NCI-H524 (cell line): ENCODE measurements at places on chromosomes 7 and 10.

- no peak for DNase-seq
Measured at GRCh38 chr7:128794020-128794419, 2.3 kb downstream of the CCDC136 start.

- no peak for DNase-seq
Measured at GRCh38 chr10:103144041-103144440, 49.0 kb downstream of the NT5C2 start.

GRCh38 chr10:122054048-122055025, 65.4 kb downstream of the TACC2 start:
- DNase-seq, result peak; percentile 35

DNA sequence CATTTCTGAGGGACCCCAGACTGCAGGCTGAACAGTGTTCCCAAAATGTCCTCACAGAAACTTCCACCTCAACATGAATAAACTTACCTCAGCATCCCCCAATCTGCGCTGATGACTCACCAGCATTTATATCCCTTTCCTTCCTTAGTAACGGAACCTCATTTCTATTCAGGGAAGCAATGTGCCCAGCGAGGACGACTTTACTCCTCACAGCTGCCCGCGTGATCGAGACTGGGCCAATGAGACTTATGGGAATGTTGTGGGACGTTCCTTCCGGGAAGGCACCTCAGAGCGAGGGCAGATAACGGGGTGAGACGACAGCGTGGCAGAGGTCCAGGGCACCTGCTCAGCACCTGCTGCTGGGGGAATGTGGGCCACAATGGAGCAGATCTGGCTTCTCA, 73.1 kb upstream of the CAMK2B start:
- no peak for DNase-seq

GRCh38 chr10:77973276-77973675, 46.7 kb upstream of the DLG5 start:
- peak; percentile 78 for DNase-seq

DNA sequence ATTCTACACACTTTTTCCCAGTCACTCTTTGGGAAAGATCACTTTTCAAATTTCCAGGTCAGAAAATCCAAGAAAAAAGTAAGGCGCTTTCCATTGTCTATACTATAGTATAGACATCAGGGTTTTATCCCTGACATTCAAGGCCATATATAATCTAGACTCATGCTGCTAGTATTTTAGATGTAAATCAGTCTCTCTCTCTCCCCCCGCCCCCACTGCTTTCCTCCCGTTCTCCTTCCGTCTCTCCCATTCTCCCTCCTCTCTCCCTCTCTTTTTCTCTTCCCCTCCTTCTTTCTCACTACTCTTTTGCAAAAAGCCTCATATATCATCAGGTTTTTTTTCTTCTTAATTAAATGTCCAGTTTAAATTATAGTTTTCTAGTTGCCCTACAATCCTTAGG, 154.8 kb downstream of the PHF14 start:
- DNase-seq, result no peak

DNA sequence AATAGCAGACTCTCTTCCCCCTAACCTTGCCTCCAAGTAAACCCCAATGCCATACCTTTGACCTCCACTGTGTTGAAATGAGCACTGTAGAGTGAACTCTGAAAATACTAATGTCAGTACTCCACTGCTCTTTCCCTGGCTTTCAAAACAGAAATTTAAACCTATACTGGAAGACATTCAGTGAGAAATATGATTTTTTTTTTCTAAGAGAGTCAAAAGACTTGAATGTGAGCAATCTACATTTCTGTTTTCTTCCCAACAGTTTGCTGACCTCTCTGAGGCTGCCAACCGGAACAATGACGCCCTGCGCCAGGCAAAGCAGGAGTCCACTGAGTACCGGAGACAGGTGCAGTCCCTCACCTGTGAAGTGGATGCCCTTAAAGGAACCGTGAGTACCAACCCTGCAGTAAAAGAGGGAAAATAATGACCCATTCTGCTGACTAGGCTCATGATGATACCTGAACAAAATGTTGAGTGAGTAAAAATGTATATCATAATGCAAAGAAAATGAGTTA, 6.4 kb downstream of the VIM start:
- DNase-seq, result no peak

DNA sequence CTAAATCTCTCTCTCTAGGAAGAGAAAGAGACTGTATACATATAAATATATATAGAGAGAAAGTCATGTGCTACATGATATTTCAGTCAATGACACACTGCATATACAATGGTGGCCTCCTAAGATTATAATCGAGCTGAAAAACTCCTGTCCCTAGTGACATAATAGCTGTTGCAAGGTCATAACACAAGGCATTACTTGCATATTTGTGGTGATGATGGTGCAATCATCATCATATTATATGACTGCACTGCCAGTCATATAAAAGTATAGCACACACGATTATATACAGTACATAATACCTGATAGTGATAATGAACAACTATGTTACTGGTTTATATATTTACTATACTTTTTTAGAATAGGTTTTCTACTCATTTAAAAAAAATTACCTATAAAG, 316.7 kb downstream of the FGFR2 start:
- DNase-seq, result no peak

DNA sequence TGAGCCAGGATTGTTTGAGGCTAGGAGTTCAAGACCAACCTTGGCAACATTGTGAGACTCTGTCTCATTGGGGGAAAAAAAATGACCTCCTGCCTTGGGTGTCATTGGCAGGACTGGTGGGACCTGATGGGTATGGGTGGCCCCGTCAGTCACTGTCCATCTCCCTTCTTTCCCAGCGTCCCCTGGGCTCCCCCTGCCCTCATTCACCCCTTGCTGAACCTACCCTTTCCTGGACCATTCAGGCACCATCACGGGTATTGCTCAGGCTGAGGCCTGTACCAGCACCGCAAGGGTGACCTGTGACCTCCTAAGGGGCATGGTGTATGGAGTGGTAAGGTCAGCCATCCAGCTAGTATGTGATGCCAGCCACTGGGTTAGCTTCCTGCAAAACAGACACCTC, 19.4 kb downstream of the ASL start:
- no peak for DNase-seq

DNA sequence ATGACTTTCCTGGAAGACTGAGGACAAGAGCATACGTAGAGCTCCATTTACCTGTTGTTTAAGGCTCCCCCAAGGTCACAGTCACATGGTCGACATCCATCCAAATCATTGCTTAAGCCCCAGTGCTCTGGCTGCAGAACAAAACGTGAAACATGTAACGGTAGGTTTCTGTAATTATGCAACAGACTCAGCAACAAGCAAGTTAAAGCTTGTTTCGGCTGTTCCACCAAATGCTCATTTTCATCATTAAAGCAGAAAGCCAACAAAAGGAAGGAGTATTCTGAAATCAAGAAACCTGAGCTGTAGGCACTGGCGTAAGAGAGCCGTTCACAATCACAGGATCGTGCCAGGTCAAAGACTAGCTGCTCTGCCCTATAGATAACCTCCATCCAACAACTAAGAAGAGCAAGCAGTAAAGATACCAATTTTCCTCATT, 30.0 kb downstream of the LAMB1 start:
- DNase-seq, result no peak

DNA sequence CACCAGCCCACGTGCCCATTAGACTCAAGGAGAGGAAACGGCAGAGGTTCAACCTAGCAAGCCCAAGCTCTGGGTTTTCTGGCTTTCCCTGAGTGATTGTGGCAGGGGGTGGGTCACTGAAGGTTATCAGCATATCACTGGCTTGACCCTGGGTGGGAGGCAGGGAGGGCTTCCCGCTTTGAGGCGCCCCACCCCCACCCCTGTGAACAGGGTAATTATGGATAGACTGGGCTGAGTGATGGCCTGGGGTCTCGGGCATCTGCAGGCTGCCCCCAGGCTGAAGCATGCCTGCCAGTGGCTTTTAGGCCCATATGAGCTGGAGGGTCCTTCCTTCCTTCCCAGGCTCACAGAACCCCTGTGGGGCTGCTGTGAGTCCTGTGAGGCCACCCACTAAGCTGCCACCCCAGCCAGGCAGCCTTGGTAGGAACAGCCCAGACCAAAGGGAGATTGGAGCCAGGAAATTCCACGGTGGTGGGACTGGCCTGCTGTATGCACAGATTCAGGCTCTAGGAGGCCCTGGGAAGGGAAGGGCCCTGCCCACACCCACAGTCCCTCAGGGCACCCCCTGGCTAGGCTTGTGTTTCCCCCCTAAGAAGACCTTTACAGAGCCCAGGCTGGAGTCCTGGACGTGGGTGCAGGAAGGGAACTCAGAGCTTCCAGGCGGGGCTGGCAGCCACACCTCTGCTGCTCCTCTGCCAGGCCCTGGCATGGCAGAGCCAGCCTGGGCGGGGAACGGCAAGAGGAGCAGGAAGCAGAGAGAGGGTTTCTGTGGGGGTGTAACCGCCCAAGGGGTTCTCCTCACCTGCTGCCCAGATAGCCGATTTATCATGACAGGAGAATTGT, 33.1 kb downstream of the GPRIN2 start:
- no peak for DNase-seq

DNA sequence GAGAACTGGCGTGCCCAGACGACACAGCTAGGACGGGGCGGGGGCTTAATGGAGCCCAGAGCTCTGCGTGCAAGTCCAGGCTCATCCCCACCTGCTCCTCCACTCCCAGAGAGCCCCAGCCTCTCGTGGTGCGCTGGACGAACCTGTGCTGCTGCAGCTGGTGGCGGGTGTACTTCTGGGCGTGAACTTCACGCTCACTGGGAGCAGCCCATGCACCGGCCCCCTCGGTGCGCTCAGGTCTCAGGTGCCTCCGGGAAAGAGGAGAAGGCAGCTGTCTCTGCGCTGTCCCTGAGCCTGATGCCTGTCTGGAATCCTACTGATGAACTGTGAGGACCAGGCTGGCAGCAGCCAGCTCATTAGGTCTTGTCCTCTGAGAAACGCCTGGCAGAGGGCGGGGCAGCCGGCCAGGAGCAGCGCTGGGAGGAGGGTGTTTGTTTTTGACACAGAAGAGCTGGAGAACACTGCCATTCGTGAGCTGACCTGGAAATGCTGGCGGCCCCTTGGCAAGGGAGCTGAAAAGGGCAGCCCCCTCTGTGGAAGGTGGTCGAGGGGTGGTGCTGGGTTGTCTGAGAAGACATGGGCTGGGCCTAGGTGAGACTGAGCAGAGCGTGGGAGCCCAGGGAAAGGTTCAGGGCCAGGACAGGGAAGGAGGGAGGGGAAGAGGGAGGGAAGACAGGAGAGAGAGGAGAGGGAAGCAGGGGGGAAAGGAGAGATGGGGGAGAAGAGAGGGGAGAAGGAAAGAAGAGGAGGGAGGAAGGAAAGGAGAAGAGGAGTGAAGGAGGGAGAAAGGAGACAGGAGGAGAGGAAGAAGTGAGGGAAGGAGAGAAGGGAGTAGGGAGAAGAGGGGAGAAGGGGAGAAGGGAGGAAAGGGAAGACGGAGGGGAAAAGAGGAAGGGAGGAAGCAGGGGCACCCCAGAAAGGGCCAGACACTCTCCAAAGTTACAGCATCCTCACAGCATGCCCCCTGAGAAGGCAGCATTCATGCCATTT, 53.5 kb upstream of the TNS3 start:
- no peak for DNase-seq

DNA sequence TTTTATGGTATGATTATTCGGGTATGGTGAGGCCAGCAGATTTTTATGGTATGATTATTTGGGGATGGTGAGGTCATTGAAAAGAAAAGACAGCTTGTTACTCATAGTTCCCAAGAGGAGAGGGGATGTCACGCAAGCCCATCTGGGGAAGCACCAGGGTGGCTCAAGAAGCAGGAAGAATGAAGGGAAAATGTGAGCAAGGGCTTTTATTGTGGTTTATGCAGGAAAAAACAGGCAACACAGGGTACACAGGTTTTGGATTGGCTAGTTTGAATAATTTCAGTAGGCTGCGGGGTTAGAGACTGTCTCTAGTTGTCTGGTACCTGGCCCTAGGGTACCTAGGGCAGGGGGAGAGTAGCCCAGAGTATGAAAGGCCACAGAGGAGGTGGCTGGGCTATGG, 26.8 kb upstream of the DGKI start:
- no peak for DNase-seq

- DNase-seq, result no peak
Measured at GRCh38 chr7:11434366-11434765, 397.6 kb downstream of the THSD7A start.

GRCh38 chr10:59905066-59905730, 1.2 kb downstream of the CCDC6 start:
- DNase-seq, result peak; percentile 40

GRCh38 chr10:82462910-82463551, 588.0 kb downstream of the NRG3 start:
- DNase-seq, result peak; percentile 73

- DNase-seq, result peak; percentile 82
Measured at GRCh38 chr7:117597755-117598154, 117.9 kb downstream of the CFTR start.

GRCh38 chr7:74143383-74143782, 30.8 kb upstream of the EIF4H start:
- no peak for DNase-seq

DNA sequence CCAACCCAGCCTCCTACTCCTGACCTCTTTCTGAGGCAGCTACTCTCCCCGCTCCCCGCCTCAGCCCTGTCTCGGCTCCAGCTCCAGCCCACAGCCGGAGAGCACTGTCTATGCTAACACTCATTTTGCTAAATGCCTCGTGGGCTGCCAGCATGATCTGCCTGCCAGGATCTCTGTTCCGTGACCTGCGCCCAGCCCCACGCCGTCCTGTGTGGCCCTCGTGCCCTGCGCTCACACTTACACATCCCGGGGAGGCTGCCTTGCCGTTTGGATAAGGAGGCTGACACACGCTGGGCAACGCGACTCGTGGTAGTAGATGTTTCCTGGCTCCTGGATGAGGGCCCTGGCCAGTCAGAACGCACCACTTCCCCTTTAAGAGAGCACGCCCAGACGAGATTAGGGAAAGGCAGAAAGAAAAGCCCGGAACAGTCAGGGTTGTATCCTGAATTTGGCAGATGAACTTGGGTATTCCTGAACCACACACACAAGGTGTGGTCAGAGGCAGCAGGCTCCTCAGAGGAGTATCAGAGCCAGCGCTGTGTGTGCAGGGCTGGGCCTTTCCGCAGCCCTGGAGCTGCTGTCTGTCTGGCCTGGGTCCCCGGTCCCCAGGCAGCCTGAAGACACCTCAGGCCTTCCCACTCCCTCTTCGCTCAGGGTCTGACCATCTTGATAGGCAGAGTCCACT, 97.7 kb upstream of the EFCAB10 start:
- no peak for DNase-seq

GRCh38 chr10:103666087-103666761, 172.7 kb downstream of the NEURL1 start:
- DNase-seq, result no peak

DNA sequence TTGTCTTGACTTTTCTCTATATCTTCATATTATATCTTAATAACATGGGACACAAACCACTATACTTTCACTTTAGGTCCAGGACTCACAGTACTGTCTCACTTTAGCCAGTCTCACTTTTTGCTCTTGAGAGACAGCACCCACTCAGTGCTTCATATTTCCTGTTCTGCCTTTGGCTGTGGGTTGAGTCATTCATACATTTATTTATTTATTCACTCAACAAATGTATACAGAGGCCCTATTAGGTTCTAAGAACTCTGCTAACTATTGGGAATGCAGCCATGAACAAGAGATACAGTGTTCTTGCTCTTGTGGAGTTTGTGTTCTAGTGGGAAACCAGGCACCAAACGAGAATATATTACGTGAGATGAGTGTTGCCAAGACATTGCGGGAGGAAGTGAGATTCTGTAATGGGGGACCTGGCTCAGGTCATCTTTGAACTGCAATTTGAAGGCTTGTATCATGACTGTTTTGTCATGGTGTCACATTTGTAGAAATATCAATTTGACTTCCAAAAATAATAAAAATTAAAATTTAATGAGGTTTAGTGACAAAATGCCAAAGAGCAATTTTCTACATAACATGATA, 190.1 kb downstream of the SDHAF3 start:
- DNase-seq, result no peak
